ENCODE measurements at places on chromosomes 4 and X.
A peak's percentile ranks its signal among the peaks of the same experiment; 100 is the strongest.

DNA sequence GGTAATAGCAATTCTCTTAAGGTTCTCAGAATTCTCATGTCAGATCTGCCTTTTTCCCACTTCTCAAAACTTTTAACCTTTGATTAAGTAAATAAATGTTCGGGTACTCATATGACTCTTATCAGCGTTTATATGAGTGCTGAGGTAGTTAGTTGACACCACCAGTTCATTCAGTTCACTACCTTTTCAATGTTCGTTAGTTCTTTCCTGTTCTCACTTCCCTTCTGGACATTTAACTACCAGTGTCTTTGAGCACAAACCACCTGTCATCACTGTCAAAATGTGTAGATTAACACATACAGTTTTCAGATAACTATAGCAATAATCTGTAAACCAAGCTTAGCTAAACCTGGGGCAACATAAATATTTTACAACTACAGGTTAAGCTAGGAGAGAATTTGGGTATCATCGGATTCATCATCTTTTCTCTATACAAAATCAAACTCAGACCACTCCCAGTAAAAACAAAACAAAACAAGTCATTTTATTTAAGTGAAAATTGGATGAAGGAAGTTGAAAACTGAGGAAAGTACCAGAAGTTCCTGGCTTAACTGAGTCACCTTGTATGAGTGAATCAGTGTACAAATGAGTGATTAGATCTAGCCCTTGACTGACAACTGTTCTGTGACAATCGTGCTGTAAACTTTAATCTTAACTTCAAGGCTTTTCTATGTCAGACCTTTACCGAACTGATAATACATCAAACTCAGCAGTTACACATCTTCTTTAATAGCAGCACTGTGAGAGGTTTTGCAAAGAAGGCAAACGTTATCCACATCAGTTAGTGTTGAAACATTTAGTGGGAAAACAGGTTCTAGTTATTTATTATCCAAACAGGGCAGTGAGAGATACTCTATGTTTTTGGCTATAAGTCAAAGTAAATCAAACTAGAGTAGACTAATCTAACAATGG lies 41.9 kb downstream of the ARHGEF38 start:
- peak; percentile 1 for DNase-seq

GRCh38 chrX:153763989-153764755 lies at the start of gene PLXNB3:
Gene PLXNB3, plus strand, starts transcription at chrX:153764249. Its CDS starts 1,287 bp downstream, at chrX:153765536.
- DNase-seq = peak; percentile 80

- DNase-seq = peak; percentile 71
These were observed 219.0 kb downstream of the TLL1 start for GRCh38 chr4:166091912-166092510.

- DNase-seq = no peak
These were observed 640.6 kb downstream of the PCDH7 start for GRCh38 chr4:31360786-31361185.

DNA sequence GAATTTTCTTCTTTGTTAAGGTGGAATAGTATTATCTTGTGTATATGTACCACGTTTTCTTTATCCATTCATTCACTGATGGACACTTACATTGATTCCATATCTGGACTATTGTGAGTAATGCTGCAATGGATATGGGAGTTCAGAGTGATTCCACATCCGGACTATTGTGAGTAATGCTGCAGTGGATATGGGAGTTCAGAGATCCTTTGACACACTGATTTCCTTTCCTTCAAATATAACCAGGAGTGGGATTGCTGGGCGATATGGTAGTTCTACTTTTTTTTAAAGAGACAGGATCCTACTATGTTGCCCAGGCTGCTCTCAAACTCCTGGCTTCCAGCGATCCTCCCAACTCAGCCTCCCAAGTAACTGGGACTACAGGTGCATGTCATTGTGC lies 12.1 kb downstream of the TMEM156 start:
- DNase-seq = peak; percentile 83

DNA sequence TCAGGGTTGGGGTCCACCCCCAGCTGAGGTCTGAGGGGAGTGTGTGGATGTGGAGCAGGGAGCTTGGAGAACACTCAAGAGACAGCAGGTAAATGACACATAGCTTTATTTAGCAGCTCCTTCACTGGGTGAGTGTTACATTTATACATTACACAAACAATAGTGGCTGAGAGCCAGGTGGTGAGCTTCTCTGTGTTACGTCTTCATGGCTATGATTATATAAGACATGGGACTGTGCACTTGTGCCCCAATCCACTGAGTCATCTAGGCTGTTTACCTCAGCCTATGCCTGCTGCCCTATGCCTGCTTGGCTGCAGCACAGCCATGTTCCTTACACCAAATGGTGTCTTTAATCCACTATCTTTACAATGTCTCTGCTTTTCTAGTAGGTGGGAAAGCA lies 459.6 kb downstream of the AFF2 start:
- DNase-seq = peak; percentile 0

- DNase-seq = no peak
These were observed 138.8 kb upstream of the MAP9 start for GRCh38 chr4:155515444-155516075.
